ENCODE measurements at places on chromosomes 16 and 17.
A peak's percentile ranks its signal among the peaks of the same experiment; 100 is the strongest.

DNA sequence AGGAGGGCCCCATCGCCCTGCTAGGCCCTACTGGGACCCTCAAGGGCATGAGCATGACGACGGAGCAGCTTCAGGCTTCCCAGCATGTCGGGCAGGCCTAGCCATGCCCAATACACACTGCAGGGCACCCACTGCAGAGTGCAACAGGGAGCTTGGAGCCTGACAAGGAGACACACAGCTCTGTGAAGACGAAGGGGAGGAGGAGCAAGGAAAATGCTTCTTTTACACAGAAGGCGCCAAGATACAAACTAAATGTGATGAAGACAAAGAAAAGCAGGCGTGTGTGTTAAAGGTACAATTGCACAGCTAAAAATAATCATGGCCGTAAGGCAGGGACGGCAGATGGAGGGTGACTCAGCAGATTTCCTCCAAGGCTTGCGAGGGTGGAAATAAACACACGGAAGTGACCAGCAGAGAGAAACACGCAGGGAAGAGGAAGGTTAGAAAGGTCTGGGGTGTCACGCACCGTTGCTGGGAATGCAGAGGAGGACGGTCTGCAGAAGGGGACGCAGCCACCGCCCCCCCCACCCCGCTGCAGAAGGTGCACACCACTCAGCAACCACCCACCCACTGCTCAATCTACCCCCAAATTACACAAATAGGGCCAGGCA is 108.5 kb downstream of the ZNF778 start:
- DNase-seq, result peak; percentile 14

GRCh38 chr16:60031740-60032139 is 1297.6 kb upstream of the GOT2 start:
- DNase-seq, result no peak

GRCh38 chr16:84988328-84989080 is 22.8 kb downstream of the ZDHHC7 start:
- DNase-seq, result no peak

GRCh38 chr17:78779850-78780249 is 2.2 kb downstream of the CYTH1 start:
- peak; percentile 50 for DNase-seq

DNA sequence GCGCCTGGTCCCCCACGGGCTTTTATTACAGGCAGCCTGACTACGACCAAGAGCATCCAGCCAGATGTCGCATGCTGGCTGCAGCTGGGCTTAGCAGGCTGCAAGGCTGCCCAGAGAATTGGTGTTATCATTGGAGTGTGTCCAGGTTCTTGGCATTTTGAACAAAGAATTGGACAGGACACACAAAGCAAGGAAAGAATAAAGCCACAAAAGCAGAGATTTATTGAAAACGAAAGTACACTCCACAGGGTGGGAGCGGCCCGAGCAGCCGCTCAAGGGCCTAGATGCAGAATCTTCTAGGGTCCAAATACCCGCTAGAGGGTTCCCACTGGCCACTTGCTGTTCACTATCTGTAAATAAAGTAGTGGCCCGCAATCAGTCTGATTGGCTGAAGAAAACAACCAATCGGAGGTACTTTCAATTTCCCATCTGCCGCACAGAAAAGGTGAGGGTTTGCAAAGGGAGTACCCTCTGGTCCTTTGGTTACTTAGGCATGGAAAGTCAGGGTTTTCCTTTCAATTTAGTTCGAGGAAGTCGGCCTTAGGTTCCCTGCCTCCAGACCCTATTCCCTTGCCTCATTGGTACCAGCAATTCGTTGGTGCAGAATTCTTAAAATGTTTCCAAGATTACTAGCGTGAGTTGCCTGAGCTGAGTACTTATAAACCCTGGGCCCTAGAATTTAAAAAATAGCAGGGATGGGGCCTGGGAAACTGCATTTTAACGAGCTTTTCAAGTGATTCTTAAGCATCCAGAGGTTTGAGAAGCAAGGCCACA is 38.5 kb upstream of the CNEP1R1 start:
- DNase-seq, result no peak

DNA sequence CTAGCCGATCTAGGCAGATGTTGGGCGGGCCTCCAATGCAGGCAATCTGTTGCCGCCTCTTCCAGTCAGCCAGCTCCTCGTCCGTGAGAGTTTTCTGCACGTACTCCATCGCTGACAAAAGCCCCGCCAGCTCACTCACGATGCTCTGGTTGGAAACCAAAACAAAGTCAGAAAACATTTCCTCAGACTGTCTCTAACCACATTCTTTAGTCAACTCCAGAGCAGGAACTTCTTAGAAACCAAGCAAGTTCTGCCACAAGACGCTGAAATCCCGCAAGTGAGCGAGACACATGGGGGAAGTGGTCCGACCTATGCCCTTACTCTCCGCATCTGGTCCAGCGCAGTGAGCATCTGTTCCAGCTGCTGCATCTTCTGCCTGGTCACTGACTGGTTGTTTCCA is 49.1 kb downstream of the STAT5A start:
- peak; percentile 80 for DNase-seq
